A549 treated with RU486 at 1 μM for 4 hours (cell line): ENCODE measurements at places on chromosomes 16 and 17. TPM values are rescaled to one million over a fixed set of nuclear protein-coding genes. Genes with fewer than 3 reads are reported as not detected.

Gene COL1A1
- total RNA-seq = 4.6 to 9.7 TPM (median 6.6 TPM) in 5 replicates

Gene MEOX1
- total RNA-seq = not detected in 5 replicates

Gene NPB
- total RNA-seq = 0.38 to 0.73 TPM (median 0.45 TPM) in 5 replicates

Gene NLE1
- total RNA-seq = 28.5 to 40.5 TPM (median 37.8 TPM) in 5 replicates
